Activated CD4-positive, alpha-beta memory T cell treated with anti-CD3 and anti-CD28 coated beads for 36 hours (primary cell): ENCODE measurements at places on chromosomes 1 and 21. TPM values are rescaled to one million over a fixed set of nuclear protein-coding genes. Genes with fewer than 3 reads are reported as not detected.

The ETV3L gene
- not detected for total RNA-seq

GRCh38 chr1:69494221-69494620, 73.5 kb upstream of the LRRC7 start:
- H3K4me3 ChIP-seq: no peak overlapping the region
- no peak overlapping the region for H3K27ac ChIP-seq
- H3K36me3 ChIP-seq: no peaks in the 10 kb centered on the region
- no peaks in the 10 kb centered on the region for H3K27me3 ChIP-seq
- no peak for DNase-seq
- H3K4me1 ChIP-seq: no peaks in the 10 kb centered on the region

- peaks cover 3% of the 10 kb centered on the region for H3K4me1 ChIP-seq
- no peaks in the 10 kb centered on the region for H3K27me3 ChIP-seq
- DNase-seq: no peak
- no peak overlapping the region for H3K27ac ChIP-seq
Measured at GRCh38 chr1:109170035-109170764, 43.5 kb upstream of the SARS1 start.

- H3K27ac ChIP-seq: no peak overlapping the region
- H3K36me3 ChIP-seq: no peaks in the 10 kb centered on the region
- no peaks in the 10 kb centered on the region for H3K4me1 ChIP-seq
- peaks cover 13% of the 10 kb centered on the region for H3K27me3 ChIP-seq
Measured at GRCh38 chr1:209434631-209435217, 148.8 kb upstream of the CAMK1G start.

DNA sequence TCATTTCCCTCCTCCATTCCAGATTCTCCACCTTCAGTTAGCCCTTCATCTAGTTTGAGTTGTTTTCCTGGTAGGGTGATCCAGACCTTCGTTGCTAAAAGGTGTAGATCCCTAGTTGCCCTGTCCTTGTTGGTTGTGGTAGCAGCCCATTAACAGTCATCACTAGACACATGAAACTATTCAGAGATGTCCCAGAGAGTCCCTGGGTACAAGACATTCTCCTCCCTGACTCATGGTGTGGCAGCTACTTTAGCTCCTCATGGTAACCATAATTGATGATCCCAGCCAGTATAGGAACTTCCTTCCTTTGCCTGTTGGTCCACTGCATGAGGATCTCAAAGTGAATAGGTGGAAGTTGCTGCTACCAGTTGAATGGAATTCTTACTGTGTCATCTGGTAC, 6.0 kb upstream of the SH2D2A start:
- H3K27me3 ChIP-seq: no peaks in the 10 kb centered on the region
- H3K4me3 ChIP-seq: no peak overlapping the region
- peak overlapping the region; percentile 64 for H3K27ac ChIP-seq
